ENCODE measurements at places on chromosomes 11 and 22.

GRCh38 chr11:120052196-120052775, 85.6 kb downstream of the TRIM29 start:
- DNase-seq, result no peak

GRCh38 chr11:35618497-35619115, 346 bp downstream of the FJX1 start:
- no peak for DNase-seq

- DNase-seq, result no peak
Observed at GRCh38 chr11:102812188-102812587, 14.2 kb upstream of the MMP1 start.

- DNase-seq, result peak; percentile 48
Observed at GRCh38 chr22:28600546-28601143, 79.0 kb downstream of the TTC28 start.

DNA sequence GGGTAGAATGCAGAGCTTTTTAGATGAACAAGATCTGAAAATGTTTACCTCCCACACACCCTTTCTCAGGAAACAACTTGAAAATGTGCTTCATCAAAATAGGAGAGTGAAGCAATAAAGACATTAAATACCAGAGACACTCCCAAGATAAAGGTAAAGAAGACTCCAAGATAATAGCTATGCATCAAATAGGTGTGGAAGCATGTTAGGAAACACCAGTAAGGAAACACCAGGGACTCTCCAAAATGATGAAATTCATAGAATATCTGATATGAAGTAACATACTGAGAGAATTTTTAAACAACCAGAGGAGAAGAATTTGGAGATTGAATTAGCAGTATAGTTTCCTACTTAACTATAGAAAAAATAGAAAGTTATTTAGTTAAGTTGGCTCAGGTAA, 57.0 kb downstream of the OR10A6 start:
- DNase-seq, result no peak

GRCh38 chr11:124069429-124070401, 28.6 kb upstream of the OR10G7 start:
- DNase-seq, result no peak

GRCh38 chr11:34745195-34745594, 124.3 kb downstream of the EHF start:
- DNase-seq, result no peak

DNA sequence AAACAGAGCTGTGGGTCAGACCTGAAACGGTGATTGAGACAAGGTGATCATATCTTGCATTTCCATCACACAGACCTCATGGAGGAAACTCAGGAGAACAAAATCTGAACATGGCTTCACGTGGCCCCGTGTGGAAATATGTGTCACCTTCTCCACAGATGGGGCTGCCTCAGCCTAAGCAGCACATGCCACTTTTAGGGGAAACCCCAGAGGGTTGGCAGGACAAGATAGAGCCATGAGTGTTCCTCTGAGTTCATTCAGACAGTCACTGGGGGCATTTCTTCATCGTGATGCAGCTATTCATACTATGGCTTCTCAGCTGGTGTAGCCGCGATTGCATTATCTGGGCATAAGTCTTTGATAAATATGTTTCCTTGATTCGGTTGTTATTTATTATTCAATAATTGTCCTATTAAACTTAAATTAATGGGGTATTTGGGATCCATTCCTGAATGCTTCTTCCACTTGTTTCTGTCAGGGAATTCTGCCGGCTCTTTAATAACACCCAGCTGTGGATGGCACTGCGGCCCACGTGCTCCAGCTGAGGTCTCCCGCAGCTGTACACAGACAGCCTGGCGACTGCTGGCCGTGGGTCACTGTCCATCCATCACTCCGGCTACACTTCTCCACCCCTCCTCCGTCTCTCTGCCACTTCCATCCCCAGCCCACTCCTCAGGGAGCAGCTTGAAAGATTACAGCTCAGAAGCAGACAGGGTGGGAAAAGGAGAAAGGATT, 485.1 kb downstream of the OPCML start:
- DNase-seq, result no peak

DNA sequence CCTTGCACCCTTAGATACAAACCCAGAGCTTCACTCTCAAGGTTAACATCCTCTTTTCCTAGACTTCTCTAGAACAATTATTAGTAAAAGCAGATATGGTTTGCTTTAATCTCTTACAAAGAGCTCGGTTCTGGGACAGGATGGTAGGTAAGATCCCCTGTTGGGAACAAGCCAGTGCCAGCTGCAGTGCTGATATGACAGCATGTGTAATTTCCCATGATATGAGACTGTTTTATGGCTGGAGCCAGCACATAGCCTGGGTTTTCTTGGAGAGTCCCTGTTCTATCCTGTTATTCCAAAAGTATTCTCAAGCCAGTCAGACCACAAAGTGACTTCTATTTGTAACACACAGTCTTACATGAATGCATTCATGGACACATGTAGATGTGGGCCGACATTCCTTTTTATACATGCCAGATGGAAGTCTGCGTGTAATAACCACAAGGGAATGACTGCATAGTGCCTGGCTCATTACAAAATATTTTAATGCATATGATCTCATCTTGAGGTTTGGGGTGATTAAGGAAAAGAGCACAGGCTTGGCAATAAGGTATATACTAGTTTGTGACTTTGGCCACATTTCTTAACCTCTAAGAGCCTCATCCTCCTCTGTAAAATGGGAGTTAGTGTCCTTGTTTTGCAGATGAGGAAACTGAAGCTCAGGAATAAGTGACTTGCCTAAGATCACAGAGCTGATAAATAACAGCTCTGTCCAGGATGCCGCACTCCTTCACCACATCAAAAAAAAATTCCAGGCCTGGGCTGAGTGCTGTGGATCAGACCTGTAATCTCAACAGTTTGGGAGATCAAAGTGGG, 21.8 kb downstream of the CLMP start:
- no peak for DNase-seq

DNA sequence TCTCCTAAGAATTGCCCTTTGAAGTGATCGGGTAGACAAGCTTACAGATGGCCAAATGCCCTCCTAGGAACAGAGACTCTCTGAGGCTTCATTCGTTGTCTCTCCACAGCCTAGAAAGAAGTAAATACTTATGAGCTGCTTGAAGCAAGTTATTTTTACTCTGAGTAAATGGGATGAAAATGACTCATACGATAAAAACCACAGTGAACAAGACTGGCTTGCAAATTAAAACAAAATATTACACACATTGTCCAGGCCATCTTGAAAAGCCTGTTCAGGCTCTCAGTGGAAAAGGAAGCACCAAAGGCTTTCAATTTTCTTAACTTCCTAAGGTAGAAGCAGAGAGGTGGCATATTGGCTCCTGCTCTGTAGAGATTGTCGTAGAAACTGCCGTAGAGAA, 294.2 kb downstream of the NELL1 start:
- no peak for DNase-seq

DNA sequence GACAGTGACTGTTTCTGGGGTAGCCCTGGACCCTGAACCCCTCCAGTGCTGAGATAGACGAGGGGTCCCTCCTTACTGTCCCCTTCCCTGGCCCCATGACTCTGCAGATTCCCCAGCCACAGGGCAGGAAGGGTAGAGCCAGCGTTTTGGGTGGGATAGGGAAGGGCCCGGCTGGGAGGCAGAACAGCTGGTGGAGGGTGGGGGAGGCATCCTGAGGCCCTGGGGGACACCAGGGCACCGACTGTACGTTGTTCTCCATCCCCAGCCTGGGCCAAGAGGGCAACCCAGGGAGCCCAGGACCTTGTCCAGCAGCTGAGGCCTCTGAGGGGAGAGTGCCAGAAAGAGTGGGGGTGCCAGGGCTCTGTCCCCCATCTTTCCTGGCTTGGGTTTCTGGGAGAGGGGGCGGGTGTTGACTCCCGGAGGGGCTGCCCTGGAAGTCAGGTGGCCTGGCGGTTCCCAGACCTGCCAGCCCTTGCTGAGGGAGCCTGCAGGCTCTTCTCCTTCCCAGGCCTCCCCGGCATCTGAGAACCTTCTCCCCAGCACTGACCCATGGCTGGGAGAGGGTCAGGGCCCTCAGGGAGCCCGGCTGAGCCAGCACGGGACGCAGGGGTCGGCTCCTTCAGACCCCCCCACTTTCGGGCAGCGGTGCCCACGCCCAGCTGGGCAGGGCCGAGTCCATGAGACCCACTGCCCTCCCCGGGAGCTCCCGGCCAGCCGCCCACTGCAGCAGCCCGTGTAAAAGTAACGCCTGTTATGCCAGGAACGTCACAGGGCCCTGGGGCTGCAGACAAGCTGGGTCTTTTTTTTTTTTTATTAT, 30.3 kb downstream of the IGF2 start:
- DNase-seq, result no peak

DNA sequence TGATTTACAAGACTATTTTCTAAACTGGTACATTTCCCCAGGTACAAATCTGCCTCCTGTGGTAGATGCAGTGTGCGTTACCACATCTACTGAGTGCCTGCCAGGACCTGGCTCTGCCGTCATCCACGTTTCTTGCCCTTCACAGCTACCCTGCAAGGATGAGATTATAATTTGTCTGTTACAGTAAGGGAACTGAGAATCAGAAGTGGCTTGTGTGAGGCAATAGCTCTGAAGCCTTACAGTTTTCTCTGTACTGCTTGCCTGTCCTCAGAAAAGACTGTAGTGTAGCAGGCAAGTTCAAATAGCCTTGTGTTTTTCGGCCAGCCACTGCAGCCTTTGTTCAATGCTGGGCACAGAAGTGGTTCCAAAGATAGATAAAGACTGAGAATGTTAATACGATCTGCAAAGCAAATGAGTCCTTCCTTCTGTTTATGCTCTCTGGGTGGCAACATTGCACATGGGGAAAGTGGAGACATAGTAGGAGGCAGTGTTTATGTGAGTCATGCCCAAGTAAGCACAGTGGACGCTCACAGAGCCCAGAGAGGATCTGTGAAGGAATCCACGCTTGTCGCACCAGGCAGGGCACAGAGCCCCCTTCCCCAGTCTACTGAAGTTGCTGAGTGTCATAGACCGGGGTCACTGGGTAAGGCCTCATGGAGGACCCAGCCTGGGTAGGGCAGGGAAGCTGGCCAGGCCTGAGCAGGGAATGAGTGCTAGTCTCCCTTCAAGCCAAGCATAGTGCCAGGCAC, 49.1 kb downstream of the MICAL2 start:
- DNase-seq, result peak; percentile 59

DNA sequence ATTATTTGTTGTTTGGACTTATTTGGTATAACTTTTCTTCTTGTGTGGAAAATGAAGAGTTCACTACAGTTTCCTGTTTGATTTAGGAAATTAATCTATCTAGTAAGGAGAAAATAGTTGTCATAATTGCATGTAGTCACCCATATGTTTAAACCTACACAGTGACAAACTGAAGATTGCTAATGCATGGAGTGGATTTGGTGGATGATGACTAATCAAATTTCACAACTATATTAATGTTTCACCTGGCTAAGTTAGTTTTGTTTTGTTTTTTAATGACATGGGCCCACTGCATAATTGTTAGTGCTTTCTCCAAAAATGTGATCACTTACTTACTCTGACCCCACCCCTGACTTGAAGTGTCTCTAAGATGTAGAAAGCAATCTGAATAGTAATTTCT, 170.6 kb downstream of the DYNC2H1 start:
- no peak for DNase-seq

GRCh38 chr11:33753304-33753967, 17.2 kb upstream of the CD59 start:
- DNase-seq, result no peak

- DNase-seq, result peak; percentile 53
Observed at GRCh38 chr11:66388780-66389386, 17.3 kb upstream of the SLC29A2 start.

GRCh38 chr11:77080643-77081210, 14.0 kb downstream of the CAPN5 start:
- DNase-seq, result no peak

DNA sequence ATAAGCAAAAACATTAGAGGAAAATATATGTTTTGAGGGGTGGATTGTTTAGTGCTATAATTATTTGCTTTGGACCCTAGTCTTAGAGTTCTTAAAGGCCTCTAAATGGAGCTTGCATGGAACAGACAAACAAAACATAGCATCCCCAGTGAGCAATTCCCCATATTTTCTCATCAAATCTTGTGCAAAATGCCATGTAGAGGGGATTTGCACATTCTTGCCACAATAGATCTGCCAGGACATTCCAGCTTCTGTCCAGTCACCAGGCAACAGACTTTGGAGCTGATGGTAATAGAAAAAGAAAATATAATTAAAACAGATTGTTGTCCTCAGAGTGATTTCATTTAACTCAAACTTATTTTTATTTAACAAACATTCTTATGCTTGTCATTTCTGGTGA, 360.3 kb upstream of the PDGFD start:
- DNase-seq, result no peak

DNA sequence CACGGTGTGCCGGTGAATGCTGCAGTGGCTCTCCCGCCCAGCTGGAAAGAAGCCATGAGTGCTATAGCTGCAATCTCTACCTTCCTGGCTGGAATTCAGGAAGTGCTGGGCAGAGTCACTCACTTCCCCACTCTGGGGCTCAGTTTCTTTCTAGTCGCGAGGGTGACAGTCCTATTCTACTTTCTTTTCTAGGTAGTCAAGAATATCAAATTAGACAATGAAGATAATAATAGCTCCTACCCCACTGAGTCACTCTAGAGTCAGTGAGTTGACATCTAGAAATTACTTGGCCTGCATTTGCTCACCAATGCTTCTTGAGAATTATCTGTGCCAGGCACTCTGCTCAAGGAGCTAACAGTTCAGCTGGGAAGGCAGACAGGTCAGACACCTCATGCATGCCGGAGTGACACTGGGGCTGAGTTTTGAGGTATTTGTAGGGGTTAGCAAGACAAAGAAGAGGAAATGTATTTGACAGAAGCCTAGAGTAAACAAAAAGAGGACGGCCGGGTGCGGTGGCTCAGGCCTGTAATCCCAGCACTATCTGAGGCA, 3.2 kb downstream of the CENPM start:
- no peak for DNase-seq

GRCh38 chr11:93784935-93785360, 866 bp downstream of the MED17 start:
- DNase-seq, result no peak

- DNase-seq, result peak; percentile 81
Observed at GRCh38 chr11:69101115-69101791, 52.5 kb downstream of the TPCN2 start.

DNA sequence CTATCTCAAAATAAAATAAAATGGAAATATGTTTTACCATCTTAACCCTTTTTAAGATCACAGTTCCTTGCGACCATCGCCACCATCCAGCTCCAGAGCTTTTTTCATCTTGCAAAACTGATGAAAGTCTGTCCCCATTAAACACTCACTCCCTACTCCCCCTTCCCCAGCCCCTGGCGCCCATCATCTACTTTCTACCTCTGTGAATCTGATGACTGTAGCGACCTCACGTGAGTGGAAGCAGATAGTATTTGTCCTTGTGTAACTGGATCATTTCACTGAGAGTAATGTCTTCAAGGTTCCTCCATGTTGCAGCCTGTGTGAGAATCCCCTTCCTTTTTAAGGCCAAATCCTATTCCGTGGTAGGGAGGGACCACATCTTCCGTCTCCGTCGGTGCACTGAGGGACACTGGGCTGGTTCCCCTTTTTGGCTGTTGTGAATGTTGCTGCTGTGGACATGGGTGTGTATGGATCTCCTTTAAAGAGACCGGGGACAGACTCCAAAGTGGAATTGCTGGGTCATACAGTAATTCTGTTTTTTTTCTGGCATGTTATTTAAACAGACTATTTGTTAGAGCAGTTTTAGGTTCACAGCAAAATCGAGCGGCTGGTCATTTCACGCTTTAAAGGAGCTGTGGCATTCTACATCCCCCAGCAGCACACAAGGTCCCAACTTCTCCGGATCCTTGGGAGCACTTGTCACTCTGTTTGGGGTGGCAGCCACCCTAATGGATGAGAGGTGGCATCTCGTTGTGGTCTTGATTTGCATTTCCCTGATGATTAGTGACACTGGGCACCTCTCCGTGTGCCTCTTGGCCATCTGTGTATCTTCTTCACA, 120.0 kb downstream of the KCNQ1 start:
- no peak for DNase-seq

All from A549 (cell line).